ENCODE measurements at places on chromosomes 2 and 18.
A peak's percentile ranks its signal among the peaks of the same experiment; 100 is the strongest.

DNA sequence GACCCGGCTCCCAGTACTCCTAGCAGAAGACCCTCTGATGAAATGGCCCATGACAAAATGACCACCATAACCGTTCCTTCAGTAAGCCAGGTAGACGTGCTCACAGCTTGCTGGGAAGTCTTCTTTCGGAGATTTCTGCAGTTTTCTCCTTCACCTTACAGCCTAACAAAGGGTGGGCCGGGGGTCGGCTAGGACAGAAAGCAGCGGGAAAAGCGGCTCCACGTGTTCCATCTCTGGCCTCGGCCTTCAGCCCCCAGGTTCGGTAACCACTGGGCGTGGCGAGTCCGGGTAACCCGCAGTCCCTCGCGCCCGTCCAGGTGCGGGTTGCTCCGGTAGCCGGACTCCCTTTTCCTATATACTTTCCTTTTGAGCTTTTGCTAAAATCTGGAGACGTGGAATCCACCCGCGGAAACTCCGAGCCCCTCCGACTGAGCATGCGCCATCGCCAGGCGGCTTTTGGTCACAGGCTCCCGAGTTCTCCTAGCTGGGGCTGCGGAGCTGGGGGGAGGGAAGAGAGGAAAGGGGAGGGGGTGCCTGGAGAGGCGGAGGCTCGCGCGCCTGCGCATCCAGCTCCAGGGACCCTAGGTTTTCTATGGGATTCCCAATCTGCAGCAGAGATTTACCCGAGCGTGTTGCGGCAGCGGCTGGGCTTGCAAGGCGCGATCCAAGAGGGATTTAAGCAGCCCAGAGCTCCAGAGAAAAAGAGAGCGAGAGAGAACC is at the start of gene VSNL1:
Gene VSNL1, plus strand, starts transcription at position 604 of the 720 bp plus-strand sequence. CDS start 51,379 bp downstream, outside the sequence.
- no peak for DNase-seq

GRCh38 chr18:26480897-26481795 is 67.2 kb downstream of the KCTD1 start:
- DNase-seq = peak; percentile 85

DNA sequence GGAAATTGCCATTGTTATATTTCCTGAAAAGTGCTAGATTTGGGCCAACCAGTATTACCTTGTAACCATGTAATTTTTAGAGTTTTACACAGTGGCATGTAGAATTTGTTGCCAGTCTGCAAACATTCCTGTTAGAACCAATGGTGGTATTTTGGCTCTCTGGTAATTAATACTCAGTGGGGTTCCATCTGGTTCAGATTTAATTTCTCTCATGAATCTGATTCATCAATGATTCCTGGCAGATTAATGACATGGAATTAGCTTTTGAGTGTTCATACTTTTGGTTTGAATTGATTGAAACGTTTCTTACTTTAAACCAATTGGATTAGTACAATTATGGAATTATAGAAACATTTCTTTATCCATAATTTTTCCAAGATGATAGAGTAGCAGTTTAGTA is 93.2 kb downstream of the MC4R start:
- DNase-seq = no peak

DNA sequence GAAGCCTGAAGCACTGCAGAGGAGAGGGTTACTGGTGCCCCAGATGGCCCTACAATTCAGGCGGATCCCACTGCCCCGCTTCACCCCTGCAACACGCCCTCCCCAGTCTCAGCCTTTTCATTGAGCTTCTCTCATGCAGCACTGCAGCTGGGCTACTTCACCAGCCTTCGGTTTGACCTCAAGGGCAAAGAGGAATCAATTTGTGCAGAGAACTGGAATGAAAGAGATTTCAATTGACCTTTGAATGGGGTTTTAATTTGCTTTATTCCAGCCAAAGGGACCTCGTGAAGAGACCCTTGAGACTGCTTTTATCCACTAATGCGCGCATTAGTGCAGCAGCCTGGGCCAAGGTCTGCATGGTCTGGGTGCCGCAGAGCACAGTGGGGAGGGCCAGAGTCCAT is 8.8 kb upstream of the POMC start:
- DNase-seq = no peak

DNA sequence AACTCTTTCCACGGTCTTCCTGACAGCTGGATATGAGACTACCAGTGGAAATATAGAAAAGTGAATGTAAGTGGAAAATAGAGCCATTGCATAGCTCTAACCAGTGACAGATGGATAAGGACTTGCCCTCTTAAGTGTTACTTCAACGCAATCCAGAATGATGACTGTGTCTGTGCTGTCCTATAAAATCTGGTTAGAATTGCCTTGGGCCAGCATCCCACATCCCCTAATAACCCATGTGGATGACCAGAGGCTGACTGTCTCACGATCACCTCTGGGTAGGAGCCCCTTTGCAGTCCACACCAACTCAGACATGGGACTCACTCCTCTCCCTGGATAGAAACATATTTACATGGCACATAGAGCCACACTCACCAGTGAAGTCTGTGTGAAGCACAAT is 186.6 kb downstream of the C1D start:
- DNase-seq = peak; percentile 82

DNA sequence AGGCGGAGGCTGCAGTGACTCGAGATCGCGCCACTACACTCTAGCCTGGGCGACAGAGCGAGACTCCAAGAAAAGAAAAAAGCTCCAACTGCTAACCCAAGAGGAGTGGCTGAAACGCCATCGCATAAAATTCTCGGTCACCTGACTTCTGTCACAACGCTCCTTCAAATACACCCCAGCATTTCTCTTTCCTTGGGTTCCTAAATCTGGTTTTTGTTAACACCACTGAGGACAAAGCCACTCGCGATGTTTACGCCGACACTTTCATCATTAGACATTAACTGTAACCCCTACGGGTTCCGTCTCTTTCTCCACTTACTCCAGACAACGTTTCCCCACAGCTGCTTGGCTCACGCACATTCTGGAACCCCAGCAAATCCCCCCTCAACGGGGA is 679 bp downstream of the CLK1 start:
- DNase-seq = no peak

DNA sequence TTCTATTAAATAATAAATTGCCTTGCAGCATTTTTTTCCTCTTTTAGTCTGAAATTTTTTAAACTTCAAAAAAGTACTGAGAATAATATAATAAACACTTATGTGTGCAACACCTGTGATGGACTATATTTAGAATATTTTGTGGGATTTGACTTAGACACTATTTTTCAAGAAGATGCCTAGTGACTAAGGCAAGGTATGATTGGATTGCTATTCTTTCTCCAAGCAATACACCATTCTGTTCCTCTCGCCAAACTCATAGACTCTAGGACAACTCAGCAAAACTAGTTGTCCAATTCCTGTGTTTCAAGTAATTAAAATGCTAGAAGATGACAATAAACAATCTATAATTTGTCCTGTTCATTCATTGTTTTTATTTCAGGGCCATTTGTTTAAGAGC is 75.9 kb downstream of the METTL4 start:
- no peak for DNase-seq

DNA sequence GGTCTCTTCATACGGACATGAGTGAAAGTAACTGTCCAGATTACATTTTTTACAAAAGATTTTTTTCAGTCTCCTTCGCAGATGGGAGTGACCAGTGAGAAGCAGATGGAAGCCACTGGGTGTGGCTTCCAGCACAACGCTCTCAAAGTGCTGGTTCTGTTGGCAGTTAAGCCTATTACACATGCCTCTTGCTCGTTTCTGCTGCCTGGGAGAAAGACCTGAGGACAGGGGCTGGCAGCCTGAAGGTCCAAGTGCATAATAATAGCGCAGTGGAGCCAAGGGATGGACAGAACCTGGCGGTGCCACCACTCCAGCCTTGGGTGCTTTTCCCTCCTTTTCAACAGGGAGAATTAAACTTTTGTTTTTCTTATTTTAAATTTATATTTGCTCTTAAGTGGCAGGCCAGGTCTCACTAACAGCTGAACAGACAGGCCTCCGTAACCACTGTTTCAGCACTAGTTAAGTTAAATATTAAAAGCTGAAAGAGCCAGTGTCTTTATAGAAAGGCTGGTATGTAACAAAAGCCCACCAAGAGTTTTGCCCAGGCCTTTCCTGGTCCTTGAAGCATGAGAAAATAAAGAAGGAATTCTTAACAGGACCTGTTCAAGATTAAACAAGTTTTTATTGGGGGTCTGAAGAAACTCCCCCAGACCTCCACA is 1.2 kb upstream of the SKA1 start:
- no peak for DNase-seq

GRCh38 chr18:11654736-11655605 is 34.1 kb upstream of the GNAL start:
- DNase-seq = no peak

GRCh38 chr2:174546519-174547506 is 50.8 kb downstream of the WIPF1 start:
- no peak for DNase-seq

DNA sequence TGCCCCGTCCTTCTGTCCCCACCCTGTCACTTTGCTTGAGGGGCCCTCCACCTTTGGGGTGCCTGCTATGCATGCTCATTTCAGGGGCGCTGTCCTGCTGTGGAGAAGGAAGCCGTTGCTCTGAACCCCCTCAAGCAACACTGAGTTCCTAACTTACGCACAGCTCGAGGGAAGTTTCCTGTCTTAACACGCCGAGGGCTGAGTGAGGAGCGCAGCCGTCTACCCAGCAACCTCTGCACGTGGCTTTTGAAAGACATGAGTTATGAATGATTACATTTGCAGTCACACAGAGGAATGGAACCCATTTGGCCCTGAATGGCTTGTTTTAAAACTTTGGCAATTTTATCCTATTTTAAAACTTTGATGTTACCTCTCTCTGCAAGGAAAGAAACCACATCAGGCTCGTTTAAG is 14.0 kb downstream of the RAMP1 start:
- no peak for DNase-seq

Data from HFF-Myc (cell line).